ENCODE measurements at places on chromosomes 2 and 18.

- no peak for DNase-seq
These were observed 2.1 kb upstream of the MOCOS start for GRCh38 chr18:36185157-36185556.

DNA sequence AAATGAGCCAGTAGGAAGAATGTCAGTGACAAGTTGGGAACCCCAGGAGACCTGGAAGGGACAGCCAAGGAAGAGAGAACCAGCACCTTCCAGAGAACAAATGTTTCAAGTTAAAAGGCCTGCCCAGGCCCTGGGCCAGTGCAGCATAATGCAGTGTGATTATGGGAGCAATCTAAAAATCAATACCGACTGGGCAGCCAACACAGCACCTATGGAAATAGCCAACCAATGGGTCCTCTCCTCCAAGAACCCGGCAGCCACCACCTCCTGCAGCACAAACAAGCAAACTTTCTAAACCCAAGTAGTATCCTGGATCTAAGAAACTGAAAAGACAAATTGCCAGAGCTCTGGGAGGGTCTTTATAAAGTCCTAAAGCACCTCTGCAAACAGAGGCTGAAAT lies 71.7 kb downstream of the CLHC1 start:
- DNase-seq: no peak

- no peak for DNase-seq
These were observed 56.2 kb downstream of the ARHGEF33 start for GRCh38 chr2:38945911-38946310.

DNA sequence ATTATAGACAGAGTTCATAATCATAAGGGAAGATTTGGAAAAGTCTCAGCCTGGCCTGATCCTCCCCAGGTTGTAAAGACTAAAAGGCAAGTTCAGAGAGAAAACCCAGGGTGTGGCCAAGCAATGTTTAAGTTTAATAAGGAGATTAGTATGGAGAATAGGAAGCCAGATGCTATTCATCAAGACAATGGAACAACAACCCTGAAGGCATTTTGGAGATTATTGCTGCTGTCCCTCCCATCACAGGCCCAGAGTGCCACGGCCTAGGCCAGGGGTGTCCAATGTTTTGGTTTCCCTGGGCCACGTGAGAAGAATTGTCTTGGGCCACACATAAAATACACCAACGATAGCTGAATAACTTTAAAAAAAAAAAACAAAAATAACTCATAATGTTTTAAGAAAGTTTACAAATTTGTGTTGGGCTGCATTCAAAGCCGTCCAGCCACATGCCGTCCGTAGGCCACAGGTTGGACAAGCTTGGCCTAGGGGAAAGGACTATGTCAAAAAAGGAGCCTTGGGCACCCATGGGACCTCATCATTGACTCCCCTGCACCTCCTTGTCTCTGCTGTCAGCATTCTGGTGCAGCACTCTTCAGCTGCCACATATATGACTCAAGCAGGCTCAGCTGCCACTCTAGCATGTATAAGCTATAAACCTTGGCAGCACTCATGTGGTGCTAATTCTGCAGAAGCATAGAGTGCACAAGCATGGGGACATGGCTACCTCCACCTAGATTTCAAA lies 20.8 kb downstream of the DPP4 start:
- DNase-seq: no peak

DNA sequence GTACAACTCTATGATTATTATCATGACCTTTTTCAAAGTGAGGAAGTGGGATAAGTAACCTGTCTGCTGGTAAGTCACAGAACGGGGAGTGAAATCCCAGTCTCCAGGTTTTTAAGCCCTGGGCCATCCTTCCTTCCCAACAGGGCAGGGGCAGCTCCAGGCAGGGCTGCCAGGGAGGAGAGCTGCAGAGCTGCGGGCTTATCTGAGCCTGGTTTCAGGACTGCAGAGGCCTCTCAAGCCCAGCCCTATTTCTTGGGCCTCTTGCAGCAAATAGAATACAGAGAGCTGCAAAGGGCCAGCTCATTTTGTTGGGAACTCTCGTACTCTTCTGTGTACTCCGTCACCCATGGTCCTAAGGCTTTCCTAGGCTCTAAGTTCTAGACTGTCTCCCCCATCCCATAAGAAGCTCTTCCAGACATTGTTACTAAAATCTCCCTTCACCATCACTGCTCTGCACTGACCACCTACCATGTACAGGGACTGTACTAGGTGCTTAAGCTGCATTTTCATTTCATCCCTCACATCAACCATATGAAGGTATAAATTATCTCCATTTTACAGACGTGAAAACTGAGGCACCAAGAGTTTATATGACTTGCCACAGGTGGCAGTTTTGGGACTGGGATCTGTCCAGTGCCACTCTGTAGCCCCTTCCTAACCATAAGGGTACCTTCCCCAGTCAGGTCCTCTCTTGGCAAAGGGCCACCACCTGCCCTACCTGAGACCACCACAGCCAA lies 3.1 kb downstream of the RAB11FIP5 start:
- no peak for DNase-seq

DNA sequence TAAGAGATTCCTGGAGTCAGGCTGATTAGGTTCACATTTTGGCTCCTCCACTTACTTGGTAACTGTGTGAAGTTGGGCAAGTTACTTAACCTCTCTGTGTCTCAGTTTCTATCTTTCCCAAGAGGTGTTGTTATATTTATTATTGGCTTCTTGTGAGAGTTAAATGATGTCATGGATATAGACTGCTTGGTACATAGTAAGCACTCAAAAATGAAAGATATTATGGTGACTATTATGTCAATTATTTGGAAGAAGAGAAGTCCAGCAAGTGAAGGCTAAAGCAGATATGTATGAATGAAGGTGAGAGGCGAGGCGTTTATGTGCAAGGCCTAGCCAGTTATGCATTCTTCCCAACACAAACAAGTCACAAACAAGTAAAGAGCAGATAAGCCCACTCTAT lies 417.4 kb downstream of the TSN start:
- DNase-seq: no peak

DNA sequence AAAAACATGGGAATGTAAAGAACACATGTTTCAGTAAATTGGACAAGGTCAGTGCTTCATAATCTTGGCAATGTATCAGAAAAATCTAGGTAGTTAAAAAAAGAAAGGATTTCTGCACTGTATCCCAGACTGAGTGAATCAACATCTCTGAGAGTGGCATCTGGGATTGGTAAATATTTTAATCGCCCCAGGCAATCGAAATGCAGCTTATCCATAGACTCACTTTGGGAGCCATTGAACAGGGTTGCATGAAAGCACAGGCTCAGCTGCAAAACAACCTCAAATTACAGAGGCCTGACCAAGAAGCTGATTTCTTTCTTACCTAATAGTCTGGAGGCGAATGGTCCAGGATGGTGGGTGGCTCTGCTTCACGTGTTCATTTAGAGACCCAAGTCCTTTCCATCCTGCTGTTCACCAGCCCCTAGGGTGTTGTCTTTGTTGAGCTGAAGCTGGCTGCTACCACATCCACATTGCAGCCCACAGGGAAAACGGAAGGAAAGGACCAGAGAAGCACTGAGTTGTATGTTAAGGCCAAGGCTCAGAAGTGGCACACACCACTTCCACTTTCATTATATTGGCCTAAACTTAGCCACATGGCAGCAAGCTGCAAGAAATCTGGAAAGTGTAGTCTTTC lies 59.0 kb downstream of the MOGAT1 start:
- no peak for DNase-seq

All from activated naive CD4-positive, alpha-beta T cell treated with anti-CD3 and anti-CD28 coated beads, Interleukin-2, amount 10 ng/mL, durations not matched to agents 7 days and 5 days (primary cell).